RWPE1 (cell line): ENCODE measurements at places on chromosomes 7 and 10.
A peak's percentile ranks its signal among the peaks of the same experiment; 100 is the strongest.

- peak; percentile 11 for DNase-seq
Observed at GRCh38 chr7:138842111-138842510, 44.1 kb upstream of the ATP6V0A4 start.

DNA sequence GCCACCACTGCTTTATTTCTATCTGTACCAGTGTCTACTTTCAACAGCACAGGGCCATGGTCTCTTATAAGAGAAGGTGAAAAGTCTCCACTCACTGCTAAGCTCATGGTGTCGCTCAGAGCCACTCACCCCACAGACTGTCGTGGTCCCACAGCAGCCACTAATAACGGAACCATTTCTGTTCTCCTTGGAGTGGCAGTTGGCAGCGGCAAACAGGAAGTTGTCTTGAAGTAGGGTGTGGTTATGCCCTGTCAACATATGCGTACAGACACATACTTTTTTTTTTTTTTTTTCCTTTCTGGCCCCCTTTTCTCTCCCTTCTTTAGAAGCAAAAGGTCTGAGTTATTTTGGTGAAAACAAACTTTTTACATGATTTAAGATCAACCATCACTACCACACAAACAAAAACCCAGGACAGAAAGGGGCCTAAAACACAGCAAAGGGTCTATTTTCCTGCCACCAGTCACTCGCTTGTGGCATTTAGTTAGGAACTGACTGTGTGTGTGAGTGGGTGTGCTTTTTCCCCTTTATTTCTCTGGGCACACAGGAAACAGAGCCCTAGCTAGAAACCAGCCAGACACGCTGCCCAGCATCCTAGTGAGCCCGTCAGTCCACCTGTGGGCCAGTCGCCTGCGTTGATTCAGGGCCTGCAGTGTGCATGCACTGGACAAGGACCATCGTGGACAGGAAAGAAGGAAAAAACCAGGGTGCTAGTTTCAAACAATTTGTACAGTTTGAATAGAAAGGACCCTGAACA is 96.7 kb upstream of the EFCAB10 start:
- DNase-seq = no peak

- no peak for DNase-seq
Observed at GRCh38 chr7:117784315-117784714, 88.9 kb downstream of the CTTNBP2 start.

GRCh38 chr7:26515314-26515842 is 223.7 kb downstream of the SNX10 start:
- DNase-seq = no peak

DNA sequence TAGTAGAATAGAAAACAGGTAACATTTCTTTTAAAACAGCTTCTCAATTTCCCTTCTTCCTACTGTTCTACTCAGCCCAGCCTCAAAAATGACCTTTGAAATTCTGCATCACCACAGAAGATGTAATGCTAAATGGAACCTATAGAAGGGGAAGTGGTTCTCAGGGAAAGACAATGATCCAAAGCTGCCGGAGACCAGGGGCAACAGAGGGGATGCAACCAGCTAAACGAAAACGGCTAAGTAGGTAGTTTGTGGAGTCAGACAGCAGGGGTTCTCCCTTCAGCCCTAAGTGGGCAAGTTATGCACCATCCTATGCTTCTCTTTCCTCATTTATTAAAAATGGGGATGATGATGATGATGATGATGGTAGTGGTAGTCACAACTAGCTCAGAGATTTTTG is 214.3 kb downstream of the ELMO1 start:
- DNase-seq = no peak

GRCh38 chr7:146115851-146116520 is 615 bp upstream of the CNTNAP2 start:
- peak; percentile 4 for DNase-seq

DNA sequence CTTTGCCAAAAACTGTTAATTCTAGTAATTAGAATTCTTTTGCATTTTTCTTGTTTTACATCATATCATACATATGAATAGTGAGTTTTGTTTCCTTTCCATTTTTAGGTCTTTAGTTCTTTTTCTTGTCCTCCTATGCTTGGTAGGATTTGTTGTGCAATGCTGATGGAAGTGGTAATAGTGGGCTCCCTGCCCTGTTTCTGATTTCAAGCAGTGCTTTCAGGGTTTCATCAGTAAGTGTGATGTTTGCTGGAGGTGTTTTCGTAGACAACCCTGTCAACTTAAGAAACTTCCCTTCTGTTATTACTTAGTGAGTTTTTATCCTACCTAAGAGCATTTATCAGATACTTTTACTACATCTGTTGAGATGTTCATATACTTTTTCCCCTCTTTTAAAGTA is 50.5 kb downstream of the CSGALNACT2 start:
- DNase-seq = no peak

DNA sequence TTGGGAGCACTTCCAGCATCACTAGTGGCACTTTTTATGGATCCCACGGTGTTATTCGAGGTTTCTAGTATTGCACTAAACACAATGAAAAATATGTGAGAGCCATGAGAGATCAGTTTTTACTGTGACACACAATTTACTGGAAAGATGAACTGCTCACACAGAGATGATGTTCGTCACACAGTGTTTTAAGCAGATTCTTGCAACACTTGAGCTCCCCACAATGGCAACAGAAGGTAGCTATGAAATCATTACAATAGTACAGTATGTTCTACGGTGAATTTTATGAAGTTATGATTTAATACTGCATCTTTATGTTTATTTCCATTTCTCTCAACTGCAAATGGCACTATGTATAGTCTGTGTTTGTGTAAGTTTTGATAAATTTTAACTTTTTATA is 27.4 kb upstream of the ENTPD1 start:
- DNase-seq = no peak

DNA sequence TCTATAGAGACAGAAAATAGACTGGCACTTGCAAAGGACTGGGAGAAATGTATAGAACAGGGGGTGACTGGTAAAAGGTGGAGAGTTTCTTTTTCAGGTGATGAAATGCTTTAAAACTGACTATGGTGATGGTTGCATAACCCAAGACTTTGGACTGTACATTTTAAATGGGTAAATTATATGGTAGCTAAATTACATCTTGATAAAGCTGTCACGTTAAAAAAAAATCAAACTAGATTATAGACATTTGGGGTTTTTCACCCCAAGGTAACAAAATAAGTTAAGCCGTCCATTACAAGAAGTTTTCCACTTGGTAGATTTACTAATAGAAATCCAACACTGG is 24.0 kb downstream of the TMEM209 start:
- DNase-seq = no peak

- peak; percentile 38 for DNase-seq
Observed at GRCh38 chr10:35336921-35337823, 863 bp downstream of the CCNY start.

GRCh38 chr7:158541346-158542010 is 46.1 kb downstream of the PTPRN2 start:
- no peak for DNase-seq

DNA sequence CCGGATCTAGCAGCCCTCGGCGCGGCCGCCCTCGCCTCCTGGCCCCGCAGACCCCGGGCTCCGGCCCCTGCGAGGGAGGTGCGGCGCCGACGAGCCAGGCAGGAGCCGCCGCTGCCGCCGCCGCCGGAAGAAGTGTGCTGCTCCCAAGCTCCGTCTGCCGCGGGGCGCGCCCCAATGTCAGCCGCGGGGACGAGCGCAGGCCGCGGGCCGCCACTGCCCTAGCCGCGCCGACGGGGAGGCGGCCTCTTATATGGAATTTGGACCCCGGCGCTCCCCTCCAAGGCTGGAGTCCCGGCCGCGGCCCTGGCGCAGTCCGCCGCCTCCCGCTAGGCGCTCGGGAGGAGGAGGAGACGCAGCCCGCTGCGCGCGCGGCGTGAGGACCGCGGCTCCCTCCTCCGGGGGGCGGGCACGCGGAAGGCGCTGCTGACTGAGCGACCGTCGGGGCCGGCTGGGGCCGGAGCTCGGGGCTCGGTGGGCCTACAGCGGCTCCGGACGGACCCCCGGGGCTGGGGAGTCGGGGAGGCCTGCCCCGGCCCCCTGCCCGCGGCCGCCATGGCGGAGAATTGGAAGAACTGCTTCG is at the start of gene TRIM8:
Gene TRIM8 (plus strand): TSS at position 414 of the 580 bp plus-strand sequence. CDS start 139 bp downstream, at position 553.
- DNase-seq = no peak

GRCh38 chr10:78253063-78253853 is 219.6 kb downstream of the RPS24 start:
- DNase-seq = no peak

GRCh38 chr7:151759591-151760042 is 117.3 kb downstream of the PRKAG2 start:
- DNase-seq = peak; percentile 66

DNA sequence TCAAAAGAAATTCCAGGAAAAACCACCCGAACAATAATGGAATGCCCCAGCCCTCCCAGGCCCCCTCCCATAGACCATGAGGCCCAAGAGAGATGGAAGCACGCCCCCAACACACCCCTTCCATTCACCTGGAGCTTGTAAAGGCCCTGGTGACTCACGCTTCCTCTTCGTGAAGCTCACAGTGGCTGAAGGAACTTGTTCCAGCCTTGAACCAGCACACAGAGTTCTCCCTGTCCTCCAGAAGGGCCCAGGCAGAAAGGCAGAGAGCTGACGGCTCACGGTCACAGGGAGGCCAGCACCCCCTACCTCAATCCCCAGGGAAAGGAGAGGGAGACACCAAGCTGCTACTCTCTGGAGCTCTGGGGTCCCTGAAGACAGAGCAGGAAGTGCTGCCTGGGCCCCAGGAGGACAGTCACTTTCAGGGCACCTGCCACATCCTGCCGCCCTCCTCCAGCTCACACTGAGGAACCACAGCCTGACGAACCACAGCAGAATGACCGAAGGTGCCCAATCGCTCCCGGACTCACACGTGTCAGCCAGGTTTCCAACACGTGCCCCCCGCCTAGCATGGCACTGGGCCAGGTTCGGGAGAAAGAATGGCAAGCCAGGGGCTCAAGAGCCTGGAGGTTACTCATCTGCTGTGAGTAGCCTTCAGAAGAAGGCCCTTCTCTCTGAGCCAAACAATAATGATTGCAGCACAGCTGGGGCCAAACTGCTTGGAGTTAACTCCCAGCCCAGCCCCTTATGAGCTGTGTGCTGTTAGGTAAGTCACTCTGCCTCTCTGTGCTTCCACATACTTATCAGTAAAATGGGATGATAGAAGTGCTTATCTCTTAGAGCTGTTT is 52.8 kb downstream of the DLG5 start:
- peak; percentile 91 for DNase-seq

GRCh38 chr7:101435461-101436220 is 73.0 kb downstream of the COL26A1 start:
- no peak for DNase-seq

- DNase-seq = peak; percentile 49
Observed at GRCh38 chr7:66016131-66016461, 34.1 kb upstream of the GUSB start.

- no peak for DNase-seq
Observed at GRCh38 chr10:65430979-65431378, 1494.9 kb upstream of the LRRTM3 start.

- peak; percentile 59 for DNase-seq
Observed at GRCh38 chr7:127347567-127348246, 44.8 kb downstream of the ZNF800 start.

GRCh38 chr10:93058139-93058538 is 2.5 kb upstream of the CYP26C1 start:
- no peak for DNase-seq

DNA sequence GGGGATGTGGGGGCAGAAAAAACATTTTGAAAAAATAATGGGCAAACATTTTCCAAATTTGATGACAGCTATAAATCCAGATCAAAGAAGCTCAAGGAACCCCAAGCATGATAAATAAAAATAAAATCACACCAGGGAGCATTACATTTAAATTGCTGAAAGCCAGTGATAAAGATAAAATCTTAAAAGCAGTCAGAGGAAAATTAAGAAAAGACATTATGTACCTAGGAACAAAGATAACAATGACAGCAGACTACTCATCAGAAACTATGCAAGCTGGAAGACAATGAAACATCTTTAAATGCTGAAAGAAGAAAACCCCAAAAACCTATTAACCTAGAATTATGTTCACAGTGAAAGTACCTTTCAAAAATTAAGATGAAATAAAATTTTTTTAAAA is 23.3 kb downstream of the NEUROG3 start:
- DNase-seq = no peak

- DNase-seq = peak; percentile 26
Observed at GRCh38 chr10:62614389-62615157, 189.9 kb upstream of the ADO start.

- DNase-seq = peak; percentile 54
Observed at GRCh38 chr10:103643381-103643780, 149.9 kb downstream of the NEURL1 start.

DNA sequence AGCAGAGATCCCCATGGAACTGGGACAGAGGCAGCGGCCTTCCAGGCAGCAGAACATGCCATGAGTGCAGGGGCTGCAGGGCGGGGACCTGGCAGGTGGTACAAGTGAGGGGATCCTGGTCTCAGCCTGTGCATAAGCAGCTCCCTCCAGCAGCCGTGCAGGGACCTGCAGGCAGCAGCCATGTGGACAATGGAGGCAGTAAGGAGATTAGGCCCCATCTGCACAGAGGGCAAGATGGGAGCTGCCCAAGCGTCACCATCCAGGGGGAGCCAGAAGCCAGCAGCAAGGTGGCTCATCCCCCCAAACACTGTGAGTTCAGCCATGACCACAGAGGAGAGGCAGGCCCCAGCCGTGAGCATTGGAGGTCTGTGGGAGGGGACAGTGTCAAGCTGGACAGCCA is 3.1 kb downstream of the DDC start:
- no peak for DNase-seq

DNA sequence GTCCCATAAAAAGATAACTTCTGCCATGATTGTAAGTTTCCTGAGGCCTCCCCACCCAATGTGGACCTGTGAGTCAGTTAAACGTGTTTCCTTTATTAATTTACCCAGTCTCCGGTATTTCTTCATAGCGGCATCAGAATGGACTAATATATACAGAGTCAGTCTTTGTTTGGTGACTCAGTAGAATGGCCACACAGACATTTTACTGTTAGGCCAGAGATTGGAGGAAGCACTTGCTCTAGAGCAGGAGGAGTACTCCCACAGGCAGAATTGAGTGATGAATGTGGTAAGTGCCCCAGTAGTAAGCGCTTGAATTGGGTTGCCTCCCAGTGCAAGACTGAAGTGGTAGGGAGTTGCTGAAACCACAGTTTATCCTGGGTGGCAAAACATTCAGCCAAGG is 149.5 kb upstream of the SMIM30 start:
- DNase-seq = no peak

DNA sequence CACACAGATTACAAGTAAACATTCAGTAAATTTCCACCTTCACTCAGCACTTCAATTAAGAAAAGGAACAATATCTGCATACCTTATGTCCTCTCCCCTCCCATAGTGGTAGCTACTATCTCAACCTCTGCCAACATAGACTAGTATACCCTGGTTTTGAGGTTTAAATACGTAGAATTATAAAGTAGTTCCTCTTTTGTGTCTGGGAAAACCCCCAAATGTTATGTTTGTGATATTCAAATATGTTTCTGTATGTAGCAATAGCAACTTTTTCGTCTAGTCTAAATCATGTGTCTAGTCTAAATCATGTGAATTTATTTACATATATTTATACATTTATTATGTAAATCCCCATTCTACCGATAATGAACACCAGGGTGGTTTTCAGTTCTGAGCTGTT is 13.2 kb upstream of the CAMK2B start:
- no peak for DNase-seq

- DNase-seq = no peak
Observed at GRCh38 chr10:47349516-47349915, 1.4 kb downstream of the RBP3 start.
